ENCODE measurements at places on chromosomes 5 and 9.

GRCh38 chr5:96337048-96337781, 95.8 kb downstream of the PCSK1 start:
- DNase-seq: no peak

DNA sequence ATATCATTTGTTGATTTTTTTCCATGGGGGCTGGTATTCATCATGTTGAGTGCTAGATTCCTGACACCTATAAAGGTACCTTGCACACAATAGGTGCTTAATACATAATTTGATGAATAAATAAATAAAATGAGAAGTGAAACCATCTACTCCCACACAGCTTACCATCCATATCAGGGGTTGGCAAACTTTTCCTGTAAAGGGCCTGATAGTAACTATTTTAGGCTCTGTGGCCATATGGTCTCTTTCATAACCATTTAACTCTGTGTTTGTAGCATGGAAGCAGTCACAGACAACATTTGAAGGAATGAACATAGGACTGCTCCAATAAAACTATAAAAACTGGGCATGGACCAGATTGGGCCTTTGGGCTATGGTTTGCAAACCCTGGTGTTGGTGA, 100.3 kb downstream of the GCNT1 start:
- no peak for DNase-seq

GRCh38 chr5:151589878-151590570, 1.1 kb downstream of the FAT2 start:
- no peak for DNase-seq

DNA sequence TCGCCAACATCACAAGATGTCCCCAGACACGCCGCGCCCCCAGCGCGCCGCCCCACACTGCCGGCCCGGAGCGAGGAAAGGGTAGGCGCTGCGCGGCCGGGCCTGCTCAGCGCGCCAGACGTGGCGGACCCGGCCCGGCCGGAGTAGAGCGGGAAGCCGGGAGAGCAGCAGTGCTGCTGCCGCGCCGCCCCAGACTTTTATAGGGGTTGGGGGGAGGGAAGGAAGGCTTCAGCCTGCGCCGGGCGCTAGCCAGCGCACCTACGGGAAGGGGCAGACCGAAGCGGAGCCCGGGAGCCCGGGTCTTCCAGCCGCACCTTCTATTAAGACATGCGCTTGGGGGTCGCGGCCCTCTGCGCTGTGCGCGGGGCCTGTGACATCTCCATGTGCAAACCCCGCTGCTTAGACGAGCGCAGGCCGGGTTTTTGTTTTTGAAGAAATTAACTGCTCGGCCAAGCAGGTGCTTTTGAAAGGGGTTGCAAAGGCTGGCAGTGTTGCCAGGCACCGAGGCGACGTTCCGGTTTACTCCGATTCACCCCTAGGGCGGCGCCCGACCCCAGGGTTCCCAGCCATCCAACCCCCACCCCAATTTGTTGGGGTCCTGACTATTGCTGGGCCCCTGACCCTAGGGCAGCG, 353 bp upstream of the PAX5 start:
- no peak for DNase-seq

Data from astrocyte (in vitro differentiated cells and primary cell).